ENCODE measurements at places on chromosomes 2 and 18.

- no peak for DNase-seq
Observed at GRCh38 chr18:67411116-67411515, 105.4 kb downstream of the DSEL start.

- no peak for DNase-seq
Observed at GRCh38 chr2:205868773-205869333, 186.6 kb downstream of the NRP2 start.

GRCh38 chr2:6637330-6637729 is 228.4 kb downstream of the CMPK2 start:
- DNase-seq, result no peak

DNA sequence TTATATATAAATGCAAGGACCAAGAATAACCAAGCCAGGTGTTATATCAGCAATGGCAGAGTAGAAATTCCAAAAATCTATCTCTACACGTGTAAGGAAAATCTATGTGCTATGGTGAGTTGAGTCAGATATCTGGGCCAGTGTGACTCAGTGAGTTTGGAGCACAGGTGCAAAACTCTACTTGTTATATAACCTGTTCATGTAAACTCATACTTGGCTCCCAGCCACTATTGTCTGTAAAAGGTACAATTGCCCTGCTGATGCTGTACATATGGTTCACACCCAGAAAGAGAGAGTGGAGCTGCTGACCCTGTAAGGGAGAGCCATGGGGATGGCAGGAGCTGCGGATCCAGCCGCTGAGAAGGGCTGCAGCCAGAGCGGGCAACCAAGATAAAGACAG is 112.0 kb downstream of the TRABD2A start:
- DNase-seq, result no peak

DNA sequence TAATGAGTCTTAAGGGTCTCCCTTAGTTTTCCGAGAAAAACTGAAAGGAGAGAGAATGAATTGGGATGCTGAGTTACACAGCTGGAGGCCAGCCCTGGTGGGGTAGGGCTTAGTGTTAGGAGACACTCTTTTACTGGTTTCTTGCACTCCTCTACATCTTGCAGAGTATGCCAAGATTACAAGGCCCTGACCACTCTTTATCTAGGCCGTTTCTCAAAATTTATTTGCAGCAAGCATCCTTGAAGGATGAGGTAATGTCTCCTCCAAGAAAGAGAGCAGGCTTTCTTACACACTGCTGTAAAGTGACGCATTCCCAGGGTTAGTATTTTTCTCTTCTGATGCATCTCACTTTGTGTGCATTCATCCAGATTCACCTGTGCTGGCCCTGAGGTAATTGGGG is 166.2 kb downstream of the TDRD15 start:
- no peak for DNase-seq

- no peak for DNase-seq
Observed at GRCh38 chr2:161710131-161710915, 86.1 kb downstream of the SLC4A10 start.

DNA sequence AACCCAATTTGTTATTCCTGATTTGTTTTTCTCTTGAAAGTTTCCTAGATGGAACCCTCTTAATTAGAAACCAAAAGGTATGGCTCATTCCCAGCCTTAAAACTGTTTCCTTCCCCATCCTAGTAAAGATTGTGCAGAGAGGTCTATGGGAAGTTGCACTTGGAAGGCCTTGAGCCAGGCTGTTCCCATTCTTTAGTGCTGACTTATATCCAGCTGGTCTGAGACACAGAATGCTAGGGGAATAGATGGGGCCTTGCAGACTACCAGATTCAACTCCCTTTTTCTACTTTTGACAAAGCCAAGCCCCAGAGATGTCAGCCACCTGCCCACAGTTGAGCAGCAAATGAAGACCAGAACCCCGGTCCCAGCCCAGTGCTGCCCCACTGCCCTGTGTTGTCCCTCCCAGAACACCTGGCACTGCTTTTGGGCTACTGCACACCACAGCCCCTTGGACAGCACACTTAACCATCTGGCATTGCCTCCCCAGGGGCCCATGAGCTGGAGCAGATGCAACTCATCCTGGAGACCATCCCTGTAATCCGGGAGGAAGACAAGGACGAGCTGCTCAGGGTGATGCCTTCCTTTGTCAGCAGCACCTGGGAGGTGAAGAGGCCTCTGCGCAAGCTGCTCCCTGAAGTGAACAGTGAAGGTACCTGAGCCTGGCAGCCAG is 98.2 kb downstream of the MRO start:
- DNase-seq, result no peak

DNA sequence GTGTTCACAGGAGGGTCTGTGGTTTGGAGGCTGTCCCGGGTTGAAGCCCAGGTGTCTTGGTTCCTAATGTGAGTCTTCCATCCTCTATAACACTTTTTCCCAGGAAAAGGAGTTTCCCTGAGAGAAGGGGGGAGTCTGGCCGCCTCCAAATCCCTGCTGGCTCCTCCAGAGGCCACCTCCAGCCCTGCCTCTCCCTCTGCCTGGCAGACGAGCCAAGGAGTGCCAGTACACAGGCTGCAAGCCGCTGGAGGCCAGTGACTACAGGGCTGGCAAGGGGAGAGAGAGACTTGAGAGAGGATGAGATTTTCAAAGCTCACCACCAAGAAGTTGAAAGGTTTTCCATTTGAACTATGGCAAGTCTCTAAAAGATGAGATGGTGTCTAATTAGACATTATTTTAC is 154.2 kb upstream of the ID2 start:
- DNase-seq, result no peak

DNA sequence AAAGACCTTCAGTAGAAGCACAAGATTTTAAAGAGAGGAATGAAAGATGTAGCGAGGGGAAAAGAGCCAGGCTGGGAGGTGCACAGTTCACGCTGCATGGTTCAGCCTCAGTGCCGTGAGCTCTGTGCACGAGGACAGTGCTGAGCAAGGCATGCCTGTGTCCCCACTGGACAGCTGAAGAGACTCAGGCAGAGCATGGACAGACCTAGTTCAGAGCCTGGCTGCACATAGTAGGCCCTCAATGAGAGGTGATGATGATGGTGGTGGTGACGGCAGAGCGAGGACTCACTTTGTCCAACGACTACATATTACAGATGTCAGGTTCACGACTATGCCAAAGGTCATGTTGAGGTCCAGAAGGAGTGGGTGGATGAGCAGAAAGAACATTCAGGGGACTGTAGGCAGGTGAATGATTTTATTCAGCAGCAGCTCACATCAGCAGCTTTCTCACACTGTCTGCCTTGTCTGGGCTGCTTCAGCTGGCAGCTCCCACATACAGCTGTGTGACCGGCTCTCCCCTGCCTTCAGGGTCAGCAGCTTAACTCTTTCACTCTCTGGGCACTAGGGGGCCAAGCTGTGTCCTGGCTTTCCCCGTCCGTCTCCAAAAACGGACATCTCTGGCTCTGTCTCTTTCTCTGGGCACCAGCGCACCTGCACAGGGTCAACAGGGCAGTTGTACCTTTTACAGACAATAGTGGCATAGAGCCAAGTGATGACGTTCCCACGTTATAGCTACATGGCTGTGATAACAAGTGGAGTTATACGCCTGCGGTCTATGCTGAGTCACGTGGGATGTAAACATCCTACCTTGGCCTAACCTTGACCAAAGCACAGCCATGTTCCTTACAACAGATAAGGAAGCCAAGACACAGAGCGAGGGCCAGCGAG is 128.8 kb upstream of the MSH6 start:
- peak; percentile 70 for DNase-seq

DNA sequence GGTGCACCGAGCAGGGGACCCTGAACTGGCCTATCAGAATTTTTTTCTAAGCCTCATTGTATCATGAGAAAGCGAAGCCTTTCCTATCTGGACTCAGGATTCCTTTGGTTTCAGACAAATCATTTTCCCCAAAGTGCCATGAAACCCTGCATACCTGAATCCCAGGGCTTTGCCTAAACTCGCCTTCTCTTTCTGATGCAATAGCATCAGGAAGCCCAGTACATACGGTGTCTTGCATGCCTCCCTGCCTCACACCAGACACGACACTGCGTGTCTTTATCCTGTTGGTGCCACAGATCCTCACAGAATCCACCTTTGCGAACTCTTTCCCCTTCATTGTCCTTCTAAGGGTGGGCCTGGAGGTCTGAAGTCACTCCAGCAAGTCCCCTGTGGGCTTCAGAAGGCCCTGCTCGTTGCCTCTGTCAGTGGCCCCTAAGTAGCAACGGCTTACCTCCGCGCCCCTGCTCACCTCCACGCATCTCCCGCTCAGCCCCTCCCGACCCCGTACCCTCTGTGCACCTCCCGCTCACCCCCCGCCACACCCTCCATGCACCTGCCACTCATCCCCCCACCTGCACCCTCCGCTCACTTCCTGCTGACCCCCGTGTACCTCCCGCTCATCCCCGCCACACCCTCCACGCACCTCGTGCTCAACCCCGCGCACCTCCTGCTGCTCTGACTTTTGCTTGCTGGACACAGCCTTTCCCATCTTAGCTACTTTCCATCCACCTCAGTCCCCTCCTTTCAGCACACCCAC is 83.4 kb downstream of the TPGS2 start:
- DNase-seq, result no peak

DNA sequence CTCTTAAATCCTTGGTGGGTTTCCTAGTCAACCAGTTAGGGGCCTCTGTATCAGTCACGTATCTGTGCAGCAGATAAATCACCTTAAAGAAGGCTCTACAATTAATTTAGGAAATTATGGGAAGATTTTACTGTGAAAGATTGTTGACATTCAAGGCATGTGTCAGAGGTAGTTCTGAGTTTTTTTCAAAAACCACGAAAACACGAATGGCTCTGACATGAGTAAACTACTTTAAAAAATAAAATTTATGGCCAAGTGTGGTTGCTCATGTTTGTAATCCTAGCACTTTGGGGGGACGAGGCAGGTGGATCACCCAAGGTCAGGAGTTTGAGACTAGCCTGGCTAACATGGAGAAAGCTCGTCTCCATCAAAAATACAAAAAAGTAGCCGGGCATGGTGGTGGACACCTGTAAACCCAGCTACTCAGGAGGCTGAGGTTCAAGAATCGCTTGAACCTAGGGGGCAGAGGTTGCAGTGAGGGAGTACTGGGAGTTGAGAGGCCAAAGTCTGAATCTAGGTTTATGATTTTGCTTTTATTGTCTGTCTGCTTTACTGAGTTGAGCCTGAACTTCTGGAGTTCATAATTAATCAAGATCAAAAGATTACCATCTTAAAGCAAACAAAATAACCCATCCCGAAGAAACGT is 77.1 kb downstream of the SPRED2 start:
- DNase-seq, result no peak

DNA sequence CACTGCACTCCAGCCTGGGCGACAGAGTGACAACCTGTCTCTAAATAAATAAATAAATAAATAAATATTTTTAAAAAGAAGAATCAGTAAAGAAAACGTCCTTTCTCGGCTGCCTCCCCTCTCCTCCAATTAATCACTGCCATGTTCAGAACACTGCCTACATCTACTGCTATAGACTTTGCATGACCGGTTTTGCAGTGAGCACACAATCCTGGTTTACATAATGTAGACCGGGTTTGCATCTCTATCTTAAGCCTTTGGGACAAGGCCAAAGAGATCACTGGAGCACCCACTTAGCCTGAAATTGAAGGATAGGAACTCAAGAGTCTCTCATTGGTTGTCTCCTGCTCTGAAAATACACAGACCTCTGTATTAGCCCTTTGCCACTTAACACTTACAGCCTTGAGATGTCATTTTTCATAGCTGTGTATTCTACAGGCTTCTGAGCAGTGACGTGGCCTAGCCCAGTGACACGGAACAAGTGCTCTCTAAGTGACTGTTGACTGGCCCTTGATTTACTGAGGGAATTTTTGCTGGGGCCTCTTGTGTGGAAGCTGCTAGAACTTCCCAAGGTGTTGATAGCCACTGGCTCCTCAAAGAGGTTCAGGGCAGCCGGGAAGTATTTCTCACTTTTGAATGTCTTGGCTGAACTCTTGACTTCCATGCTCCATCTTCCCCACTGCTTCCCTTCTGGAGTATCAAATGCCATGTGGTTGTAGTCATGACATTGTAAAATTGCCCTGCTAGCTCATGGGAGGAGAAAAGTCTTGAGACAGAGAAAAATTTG is 45.3 kb upstream of the CCBE1 start:
- no peak for DNase-seq

- DNase-seq, result peak; percentile 56
Observed at GRCh38 chr2:9178110-9178903, 28.3 kb upstream of the ASAP2 start.

GRCh38 chr2:60158262-60158661 is 395.2 kb downstream of the BCL11A start:
- no peak for DNase-seq

GRCh38 chr2:10978090-10978670 is 66.4 kb downstream of the KCNF1 start:
- DNase-seq, result no peak

GRCh38 chr18:8177330-8178016 is 431.8 kb upstream of the RAB12 start:
- DNase-seq, result no peak

DNA sequence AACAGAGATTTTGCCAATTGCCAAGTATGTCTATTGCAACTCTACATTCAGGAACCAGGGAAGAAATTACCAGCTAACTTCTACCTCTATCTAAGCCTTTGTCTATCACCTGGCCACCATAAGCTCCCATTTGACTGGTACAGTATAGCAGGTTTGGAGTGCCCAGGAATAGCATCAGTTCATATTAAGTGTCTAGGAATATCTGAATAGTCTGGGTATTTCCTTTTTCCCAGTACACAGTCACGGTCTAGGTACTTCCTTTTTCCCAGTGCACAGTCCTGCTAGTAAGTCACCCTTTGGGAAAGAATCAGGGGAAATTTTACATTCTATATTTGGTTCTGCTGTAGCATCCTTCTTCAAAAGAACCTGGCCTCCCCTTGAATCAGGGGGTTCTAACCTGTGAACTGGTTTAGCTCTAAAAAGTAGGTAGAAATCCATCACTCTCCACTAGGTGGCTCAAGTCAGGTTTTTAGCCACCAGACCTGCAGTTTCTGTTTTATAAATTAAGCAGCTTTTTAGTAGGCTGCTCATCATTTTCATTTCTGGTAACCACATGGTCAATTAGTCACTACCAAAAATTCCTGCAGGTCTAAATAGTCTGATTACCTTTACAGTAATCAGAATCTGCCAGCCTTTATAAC is 49.3 kb upstream of the DNAJC10 start:
- DNase-seq, result peak; percentile 52

DNA sequence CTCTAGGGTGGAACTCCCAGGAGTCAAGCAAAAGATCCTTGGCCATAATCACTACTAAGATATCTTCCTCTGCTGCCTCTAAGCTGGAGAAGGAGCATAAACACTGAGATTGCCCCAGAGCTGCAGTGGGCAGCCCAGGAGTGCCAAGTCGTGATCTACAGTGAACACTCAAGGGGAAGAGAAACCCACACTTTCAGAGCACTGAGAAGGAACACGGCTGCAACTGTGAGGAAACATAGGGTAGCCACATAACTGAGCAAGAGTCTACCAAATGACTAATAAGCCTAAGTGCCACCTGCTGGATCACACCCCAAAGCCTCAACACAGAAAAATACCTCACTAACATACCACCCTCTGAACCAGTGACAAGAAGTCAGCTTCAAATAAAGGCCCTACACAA is 79.6 kb upstream of the RAB12 start:
- no peak for DNase-seq

- no peak for DNase-seq
Observed at GRCh38 chr2:233242231-233242927, 9.1 kb upstream of the ATG16L1 start.

GRCh38 chr18:78671551-78671950 is 308.1 kb upstream of the SALL3 start:
- DNase-seq, result no peak

- no peak for DNase-seq
Observed at GRCh38 chr2:23286758-23287704, 97.9 kb upstream of the KLHL29 start.
